ENCODE measurements at places on chromosomes 1 and 21.

DNA sequence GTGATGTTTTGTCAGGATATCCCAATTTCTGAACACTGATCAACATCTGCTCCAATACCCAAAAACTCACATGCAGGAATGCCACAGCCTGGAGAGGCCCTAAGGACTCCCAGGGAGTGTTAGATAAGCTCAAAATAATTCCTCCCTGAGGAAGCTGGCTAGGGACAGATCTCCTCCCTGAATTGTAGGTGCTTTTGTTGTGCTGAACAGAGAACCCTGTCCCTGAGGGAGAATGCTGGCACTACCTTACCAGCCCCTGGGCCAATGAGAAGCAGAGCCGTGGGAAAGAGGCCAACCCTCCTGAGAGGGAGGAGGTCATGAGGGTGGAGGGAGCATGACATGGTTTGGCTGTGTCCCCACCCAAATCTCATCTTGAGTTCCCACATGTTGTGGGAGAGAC is 73.6 kb upstream of the PTGFRN start:
- no peak for DNase-seq

DNA sequence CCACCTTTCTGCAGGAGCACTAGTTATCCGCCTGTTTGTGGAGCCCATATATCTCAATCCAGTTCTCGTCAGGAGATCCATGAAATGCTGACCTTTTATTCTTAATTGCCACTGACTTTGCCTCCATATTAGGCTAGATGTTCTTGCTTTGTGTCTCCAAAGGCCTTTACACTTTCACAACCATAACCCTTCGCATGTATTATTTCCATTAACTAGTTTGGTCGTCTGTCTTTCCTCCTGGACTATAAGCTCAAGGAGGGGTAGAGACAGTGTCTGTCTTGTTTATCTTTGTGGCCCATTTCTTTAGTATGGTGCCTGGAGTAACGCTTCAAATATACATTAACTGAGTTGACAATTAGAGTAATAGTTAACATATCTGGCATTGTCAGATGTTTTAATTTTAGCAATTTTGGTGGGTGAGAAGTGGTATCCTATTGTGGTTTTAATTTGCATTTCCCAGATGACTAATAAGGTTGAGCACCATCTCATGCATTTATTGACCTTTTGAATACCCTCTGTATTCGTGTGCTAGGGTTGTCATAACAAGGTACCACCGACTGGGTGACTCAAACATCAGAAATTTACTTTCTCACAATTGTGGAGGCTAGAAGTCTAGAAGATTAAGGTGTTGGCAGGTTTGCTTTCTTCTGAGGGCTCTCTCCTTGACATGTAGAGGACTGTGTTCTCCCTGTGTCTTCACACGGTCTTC is 21.7 kb upstream of the IL12RB2 start:
- DNase-seq: no peak

DNA sequence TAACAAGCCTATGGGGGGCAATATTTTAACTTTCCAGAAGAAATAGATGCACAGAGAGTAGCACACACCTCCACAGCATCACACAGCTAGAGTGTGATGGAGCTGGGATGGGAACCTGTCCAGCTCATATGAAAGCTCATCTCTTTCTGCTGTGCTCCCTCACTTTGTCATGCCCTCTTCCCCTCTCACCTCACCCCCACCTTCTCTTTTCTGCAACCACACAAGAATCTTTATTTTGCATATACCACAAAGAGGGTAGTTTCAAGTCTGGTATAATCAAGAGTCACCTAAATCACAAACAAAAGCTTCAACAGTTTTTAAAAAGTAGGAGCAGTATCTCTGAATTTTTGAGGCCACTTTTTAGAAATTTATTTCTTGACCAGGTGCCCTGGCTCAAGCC is 22.6 kb downstream of the FOXD2 start:
- no peak for DNase-seq

DNA sequence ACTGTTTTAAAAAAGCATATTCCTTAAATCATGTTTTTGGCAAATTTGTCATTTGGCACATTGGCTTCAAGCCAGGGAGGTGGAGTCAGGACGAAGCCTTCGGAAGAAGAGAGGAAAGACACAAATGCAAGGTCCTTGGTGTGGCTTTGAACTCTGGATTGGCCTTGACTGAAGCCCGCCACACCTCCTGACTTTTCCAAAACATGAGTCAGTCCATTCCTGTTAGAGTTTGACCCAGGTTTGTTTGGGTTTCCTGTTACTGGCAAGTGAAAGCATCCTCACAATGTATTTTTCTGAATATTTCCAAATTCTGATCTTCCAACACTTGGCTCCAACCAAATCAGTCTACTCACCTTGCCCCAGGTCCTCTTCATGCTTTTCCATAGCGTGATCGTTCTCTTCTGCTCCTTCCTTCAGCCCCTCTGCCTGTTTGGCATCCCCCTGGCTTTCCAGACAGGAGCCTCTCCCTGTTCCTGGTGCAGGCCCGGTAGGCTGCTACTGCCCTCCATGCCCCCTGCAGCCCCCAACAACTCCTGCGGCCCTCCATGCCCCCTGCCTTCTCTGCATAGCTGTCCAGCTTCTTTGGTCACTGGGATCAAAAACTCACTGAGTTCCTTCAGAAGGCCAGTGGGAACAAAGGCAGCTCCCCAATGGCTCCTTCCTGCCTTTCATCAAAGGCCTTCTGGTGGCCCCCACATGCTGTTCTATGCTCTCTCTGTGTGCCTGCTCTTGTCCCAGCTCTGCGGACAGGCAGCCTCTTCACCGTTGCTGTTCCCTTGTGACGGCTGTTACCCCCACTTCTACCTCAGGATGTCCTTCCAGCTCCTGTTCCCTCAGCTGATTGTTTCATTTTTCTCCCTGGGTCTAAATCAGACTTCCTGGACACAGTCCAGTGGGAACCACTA is 30.4 kb upstream of the SLC30A1 start:
- peak; percentile 32 for DNase-seq

DNA sequence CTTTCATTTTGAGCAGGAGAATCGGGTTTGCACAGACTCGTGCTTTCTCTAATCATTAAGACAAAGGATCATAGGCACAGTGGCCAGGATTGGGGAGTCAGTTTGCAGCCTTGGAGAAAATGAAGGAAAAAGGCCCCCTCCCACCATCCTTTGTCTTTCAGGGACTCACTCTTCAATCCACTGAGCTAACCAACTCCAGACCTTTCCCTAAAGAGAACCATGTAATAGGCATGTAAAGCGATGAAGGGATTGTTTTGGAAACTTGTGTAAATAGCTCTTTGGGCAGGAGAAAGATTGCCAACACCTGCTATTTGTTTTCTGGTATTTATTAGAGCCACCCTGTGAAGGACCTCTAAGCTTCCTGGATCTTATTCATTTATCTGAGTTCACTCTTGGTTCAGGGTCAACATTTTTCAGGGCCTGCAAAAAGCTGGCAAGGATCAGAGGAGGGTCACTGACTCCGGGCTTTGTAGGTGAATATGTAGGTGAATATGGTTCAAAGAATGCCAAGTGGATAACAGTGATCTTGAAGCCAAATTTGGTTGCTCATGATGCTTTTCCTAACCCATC is 192.6 kb upstream of the FGGY start:
- no peak for DNase-seq

DNA sequence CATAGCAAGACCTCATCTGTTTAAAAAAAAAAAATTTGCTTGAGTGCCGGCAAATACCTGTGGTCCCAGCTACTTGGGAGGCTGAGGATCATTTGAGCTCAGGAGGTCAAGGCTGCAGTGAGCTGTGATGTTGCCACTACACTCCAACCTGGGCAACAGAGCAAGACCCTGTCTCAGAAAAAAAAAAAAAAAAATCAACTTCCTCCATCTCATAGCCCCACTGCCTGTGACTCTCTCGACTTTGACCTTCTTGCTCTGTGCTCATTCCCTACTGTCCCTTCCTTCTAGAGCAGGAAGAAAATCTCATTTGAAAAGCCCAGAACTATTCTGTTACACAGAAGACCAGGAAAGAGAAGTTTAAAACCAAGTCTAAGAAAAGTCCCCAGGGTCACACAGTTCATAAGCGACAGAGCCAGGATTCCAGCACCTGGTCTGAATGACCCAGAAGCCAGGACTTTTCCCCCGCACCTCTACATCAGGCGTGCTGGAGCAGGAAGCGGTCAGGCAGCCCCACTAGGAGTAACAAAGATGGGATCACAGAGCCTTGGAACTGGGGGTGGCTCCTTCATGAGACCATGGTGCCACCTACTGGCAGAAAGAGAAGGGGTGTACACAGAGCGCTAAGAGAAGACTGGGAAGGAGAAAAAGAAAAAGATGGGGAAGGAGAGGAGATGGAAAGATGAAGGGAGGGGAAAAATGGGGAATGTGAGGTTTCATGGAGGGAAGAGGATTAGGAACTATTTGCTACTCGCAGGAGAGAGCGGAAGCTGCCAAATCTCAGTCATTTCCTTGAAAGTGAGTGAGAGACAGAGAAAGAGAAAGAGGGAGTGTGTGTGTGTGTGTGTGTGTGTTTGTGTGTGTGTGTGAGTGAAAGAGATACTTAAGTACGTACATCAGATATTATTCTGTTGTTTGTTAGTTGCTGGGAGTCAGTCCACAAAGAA is 3.1 kb upstream of the P3R3URF start:
- DNase-seq: peak; percentile 86

DNA sequence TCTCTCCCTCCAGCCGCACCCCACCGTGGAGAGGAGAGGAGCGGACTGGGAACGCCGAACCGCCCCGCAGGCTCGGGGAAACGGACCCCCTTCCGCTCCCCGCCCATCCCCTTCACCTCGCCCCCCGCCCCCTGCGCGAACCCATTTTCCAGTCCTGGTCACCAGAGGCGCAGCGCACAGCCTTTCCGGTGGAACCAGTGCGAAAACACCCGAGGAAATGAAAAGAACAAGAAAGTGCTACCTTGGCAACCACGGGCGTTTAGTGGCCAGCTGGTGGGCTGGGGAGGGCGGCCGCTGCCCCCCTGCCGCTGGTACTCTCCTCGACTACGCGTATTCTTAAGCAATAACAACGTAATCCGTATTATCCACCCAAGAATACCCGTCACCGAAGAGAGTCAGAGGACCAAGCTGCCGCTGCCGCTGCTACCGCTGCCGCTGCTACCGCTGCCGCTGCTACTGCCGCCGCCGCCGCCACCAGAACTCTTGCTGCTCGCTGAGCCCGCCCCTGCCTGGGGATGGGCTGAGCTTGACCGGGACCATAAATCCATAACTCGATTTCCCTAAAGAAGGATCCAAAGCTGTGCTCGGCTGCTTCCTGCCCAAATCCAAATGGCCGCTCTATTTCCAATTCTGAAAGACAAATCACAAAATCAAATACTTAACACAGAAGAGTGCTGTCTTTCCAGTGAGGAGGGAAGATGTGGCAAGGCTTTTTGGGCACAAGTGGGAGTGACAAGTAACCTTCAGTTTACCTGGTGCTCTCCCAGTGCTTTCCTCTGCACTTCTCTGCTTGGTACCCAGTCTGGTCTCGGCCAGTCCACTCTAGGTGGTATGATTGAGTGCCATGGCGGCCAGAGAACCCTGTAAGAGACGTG is 125.2 kb upstream of the DPYD start:
- peak; percentile 48 for DNase-seq

GRCh38 chr1:21625390-21626190 is 43.6 kb downstream of the RAP1GAP start:
- DNase-seq: no peak

GRCh38 chr1:108017698-108018097 is 52.7 kb upstream of the VAV3 start:
- DNase-seq: peak; percentile 45

- DNase-seq: no peak
Observed at GRCh38 chr21:29771491-29772066, 168.2 kb downstream of the GRIK1 start.

DNA sequence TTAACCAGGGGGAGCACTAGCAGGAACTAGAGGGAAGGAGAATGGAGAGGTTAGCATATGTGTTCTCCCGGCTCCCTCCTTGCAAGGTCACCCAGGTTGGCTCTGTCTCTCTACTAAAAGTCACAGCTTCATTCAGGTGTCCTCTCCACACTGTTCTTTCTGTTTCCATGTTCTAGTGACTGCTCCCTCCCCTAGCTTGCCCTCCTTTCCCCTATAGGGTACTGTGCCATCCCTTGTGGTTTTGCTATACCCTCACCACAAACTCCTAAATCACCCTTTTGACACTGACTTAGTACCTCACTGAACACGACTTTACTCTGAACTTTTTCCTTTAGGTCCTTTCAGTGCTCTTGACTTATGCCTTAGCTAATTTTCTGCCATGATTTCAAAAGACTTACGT is 389.3 kb downstream of the ST6GALNAC3 start:
- no peak for DNase-seq

DNA sequence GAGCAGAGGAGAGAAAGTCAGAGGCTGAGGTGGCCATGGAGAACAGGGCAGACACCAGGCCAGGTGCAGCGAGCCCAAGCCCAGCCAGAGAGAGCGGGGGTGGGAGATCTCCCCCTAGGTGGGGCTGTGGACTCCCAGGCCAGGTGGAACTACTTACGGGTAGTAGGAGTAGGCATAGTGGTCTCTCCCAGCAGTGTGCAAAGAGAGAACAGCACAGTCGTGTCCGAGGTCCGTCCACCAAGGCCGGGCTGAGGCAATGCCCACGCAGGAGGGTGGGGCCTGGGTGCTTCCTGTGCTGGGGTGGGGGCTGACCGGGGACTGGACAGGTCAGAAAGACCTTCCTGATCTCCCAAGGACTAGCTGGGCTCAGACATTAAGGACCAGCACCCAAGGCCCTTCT is 263.7 kb downstream of the PTPRU start:
- no peak for DNase-seq

DNA sequence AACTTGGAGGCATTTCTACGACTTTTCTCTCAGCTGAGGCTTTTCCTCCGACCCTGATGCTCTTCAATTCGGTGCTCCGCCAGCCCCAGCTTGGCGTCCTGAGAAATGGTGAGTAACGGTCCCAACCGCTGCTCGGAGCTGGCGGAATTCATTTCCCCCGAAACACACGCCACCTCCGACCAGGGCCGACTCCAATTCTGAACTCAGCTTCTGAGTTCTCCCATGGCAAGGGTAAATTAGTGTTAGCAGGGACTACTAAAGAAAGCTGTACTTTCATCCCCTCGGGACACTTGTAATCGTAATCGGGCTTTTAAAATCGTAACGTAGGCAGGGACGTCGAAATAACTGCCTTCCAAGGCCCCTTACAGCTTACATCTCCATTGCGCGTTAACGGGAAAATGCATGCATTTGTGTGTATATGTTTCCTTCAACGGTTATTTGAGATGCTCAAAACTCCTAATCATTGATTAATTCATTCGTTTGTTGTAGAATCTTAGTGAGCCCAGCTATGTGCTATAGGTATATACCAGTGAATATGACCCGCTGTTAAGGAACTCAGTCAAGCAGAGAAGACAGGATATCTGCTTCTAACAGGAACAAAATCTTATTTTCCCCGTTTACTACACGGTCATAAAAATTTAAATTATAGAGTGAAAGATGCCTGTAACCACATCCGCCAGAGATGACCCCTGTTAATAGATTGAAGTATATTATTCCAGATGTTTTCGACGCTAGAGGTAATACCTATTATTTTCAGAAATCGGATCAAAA is 472 bp downstream of the DTL start:
- no peak for DNase-seq

GRCh38 chr1:32871364-32872191 is 866 bp upstream of the FNDC5 start:
- peak; percentile 10 for DNase-seq

GRCh38 chr1:203425663-203425975 is 50.0 kb upstream of the PRELP start:
- DNase-seq: no peak
